ENCODE measurements at places on chromosomes 12 and 14. TPM values are rescaled to one million over a fixed set of nuclear protein-coding genes. Genes with fewer than 3 reads are reported as not detected.

DNA sequence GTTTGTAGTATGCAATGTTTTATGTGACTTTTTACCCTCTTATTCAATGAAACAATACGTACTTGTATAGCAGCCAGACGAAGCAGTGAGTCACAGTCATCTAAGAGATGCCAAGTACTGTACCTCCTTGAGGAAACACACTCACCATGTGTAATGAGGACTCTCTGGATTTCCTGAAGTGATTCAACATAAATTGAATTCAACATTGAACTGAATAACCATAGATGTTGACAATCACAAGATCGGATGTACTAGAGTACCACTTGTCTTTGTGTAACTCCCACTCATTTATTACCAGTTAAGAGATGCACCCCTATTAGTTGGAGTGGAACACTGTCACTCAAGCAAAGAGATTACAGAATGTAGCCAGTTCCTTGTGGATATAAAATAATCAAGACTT is 175.2 kb upstream of the HMGA2 start:
- H3K4me3 ChIP-seq: no peak overlapping the region
- H3K4me1 ChIP-seq: no peaks in the 10 kb centered on the region
- H3K27ac ChIP-seq: no peak overlapping the region
- no peaks in the 10 kb centered on the region for H3K36me3 ChIP-seq

DNA sequence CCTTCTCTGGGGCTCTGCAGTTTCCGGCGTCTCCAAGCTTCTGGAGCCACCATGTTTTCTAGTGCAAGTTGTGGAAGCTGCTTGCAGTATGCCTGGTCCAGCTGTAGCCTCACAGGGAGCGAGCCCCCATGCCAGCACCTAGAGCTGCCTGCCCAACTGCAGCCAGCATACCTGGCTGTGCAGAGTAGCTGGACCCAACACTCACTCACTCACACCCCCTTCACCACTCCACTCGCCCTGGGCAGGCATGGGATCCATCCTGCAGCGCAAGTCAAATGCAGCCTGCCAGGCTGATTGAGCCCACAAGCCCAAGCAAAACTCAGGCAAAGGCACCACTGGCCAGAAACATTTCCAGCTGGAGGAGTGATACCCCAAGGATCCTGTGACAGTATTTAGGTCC is 797.3 kb downstream of the SLC16A7 start:
- H3K27me3 ChIP-seq: no peaks in the 10 kb centered on the region
- H3K27ac ChIP-seq: no peak overlapping the region
- H3K4me3 ChIP-seq: no peak overlapping the region
- no peaks in the 10 kb centered on the region for H3K36me3 ChIP-seq
- no peaks in the 10 kb centered on the region for H3K4me1 ChIP-seq

DNA sequence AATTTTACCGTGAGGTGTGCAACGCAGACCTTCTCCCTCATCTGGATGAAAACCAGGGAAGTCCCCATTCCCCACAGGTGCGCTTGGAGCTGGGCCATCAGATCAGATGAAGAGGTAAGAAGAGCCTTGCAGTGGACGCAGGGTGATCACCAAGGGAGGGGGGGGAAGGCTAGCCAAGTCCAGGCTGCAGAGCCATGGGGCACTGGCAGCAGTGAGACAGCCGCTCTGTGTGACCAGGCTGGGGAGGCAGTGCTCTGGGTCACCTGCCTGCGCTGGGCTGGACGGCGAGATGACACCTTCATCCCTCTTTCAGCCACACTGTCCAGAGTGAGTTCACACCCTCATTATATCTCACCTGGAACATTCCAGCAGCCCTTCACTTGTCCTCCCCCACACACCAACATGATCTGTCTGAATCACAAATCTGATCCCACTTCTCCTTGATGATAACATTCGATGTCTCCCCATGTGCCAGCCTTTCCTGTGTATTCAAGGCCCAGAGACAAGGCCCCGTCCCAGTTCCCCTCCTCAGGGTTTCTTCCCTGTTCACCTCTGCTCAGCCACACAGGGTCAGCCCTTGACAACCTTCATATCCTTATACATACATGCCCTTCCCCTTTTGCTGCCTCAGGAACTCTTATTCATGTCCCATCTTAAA is 65.9 kb upstream of the VASH1 start:
- H3K36me3 ChIP-seq: no peaks in the 10 kb centered on the region
- no peak overlapping the region for H3K27ac ChIP-seq
- no peak for DNase-seq
- peaks cover 7% of the 10 kb centered on the region for H3K4me1 ChIP-seq
- H3K27me3 ChIP-seq: no peaks in the 10 kb centered on the region

DNA sequence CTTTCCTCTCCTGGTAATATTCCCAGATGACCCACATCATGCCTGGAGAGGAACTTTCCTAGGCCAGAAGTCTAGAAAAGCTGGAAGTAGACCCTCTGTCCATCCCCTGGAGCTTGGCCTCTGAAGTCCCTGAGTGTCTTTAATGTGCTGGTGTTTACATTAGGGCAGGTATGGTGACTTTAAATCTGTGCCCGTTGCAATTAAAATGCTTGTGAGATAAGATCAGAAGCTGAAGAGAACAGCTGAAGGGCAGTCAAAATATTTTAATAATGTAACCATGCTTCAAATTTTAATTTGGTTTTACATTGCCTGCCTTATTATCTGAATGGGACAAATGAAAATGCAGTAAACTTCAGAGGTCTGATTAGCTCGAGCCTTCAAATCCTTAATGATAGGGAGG is 1022.5 kb downstream of the BCL11B start:
- no peak for DNase-seq
- no peaks in the 10 kb centered on the region for H3K36me3 ChIP-seq
- H3K27me3 ChIP-seq: no peaks in the 10 kb centered on the region
- H3K27ac ChIP-seq: no peak overlapping the region
- H3K4me1 ChIP-seq: no peaks in the 10 kb centered on the region

DNA sequence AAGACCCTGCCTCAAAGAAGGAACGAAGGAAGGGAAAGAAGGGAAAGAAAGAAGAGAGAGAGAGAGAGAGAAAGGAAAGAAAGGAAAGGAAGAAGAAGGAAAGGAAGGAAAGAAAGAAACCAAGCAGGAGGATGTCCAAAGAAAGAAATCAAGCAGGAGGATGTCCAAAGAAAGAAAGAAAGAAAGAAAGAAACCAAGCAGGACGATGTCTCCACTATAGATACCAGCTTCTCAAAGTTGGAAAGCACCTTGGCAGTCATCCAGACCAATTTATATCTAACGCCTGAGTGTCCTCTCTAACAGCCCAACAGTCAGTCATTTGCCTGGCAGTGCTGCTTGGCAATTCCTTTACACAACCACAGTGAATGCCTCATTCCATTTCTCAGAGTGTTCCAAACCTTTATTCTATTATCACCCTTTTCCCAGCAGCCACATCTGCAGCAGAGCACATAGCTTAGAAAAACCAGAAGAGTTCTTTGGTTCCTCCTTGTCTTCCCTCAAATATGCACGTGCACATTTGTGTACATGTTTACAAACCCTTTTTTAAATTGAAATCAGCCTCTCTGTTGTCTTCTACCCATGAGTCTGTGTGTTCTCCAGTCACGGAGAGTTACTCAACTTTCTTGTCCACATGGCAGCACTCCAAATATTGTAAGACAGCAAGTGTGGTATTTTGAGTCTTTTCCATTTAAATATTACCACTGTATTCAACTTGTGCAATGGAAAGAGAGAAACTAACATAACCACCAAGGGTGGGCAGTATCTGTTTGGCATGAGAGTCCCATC is 138.4 kb downstream of the STXBP6 start:
- no peak overlapping the region for H3K27ac ChIP-seq
- H3K27me3 ChIP-seq: no peaks in the 10 kb centered on the region
- no peaks in the 10 kb centered on the region for H3K4me1 ChIP-seq
- DNase-seq: peak; percentile 19
- no peak overlapping the region for H3K4me3 ChIP-seq

DNA sequence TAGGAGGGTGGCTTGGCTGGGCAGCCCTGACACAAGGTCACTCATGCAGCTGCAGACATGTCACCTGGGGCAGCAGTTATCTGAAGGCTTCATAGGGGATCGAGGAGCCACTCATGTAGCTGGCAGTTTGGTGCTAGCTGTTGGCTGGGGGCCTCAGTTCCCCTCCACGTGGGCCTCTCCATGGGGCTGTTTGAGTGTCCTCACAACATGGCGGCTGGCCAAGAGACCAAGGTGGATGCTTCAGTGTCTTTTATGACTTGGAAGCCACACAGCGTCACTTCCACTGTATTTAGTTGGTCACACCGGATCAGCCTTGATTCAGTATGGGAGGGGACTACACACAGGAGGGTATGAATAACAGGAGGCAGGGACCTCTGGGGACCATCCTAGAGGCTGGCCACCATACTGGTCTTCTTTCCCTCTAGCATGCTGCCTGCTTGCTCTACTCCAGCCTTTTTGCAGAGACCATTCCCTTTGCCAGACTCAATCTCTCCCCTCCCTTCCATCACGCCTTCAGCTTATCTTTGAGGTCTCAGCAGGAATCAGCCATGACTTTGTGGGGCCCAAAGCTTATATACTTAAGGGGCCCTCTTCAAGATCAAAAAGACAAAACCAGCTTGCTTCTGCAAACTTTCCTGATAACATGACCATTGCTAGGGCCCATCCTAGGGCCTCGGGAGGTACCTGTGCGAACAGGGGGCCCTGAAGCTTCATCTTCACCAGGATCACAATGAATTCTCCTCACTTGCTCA is 53.4 kb downstream of the RPH3A start:
- H3K36me3 ChIP-seq: no peaks in the 10 kb centered on the region
- no peaks in the 10 kb centered on the region for H3K27me3 ChIP-seq
- no peaks in the 10 kb centered on the region for H3K4me1 ChIP-seq
- H3K27ac ChIP-seq: no peak overlapping the region
- H3K4me3 ChIP-seq: no peak overlapping the region
- DNase-seq: no peak

GRCh38 chr12:127767656-127768055 is 499.3 kb upstream of the TMEM132C start:
- no peak overlapping the region for H3K27ac ChIP-seq
- DNase-seq: no peak
- no peaks in the 10 kb centered on the region for H3K27me3 ChIP-seq
- no peak overlapping the region for H3K4me3 ChIP-seq

- no peaks in the 10 kb centered on the region for H3K36me3 ChIP-seq
- no peak overlapping the region for H3K27ac ChIP-seq
- H3K27me3 ChIP-seq: no peaks in the 10 kb centered on the region
- no peaks in the 10 kb centered on the region for H3K4me1 ChIP-seq
- no peak for DNase-seq
- H3K4me3 ChIP-seq: no peak overlapping the region
Measured at GRCh38 chr14:21891921-21892320, 218.3 kb upstream of the OR4E1 start.

DNA sequence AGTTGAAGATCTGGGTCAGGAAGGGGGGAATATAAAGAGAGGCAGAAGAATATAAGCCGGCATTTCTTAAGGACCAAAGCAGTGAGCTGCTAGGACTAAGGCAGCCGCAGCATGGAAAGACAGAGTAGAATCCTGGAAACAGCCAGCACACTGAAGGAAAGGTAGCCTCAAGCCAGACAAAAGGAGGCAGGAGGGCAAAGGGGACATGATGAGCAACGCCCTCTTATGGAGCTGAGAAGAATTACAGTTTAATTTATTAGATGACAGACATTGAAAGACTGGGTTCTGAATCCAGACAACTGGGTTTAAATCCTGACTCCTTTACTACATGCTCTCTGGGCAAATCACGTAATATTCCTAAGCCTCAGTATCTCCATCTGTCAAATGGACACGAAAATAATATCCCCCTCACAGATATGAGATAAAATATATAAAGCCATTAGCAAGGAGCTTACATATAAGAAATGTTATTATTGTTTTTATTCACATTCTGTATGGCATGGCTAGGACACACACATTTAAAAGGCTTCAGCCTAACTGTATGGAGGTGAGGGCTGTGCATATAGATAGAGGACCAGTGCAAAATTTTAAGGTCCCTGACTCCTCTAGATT is 8.1 kb upstream of the PCED1B start:
- H3K27me3 ChIP-seq: peaks cover 6% of the 10 kb centered on the region
- no peak for DNase-seq
- H3K4me3 ChIP-seq: no peak overlapping the region

DNA sequence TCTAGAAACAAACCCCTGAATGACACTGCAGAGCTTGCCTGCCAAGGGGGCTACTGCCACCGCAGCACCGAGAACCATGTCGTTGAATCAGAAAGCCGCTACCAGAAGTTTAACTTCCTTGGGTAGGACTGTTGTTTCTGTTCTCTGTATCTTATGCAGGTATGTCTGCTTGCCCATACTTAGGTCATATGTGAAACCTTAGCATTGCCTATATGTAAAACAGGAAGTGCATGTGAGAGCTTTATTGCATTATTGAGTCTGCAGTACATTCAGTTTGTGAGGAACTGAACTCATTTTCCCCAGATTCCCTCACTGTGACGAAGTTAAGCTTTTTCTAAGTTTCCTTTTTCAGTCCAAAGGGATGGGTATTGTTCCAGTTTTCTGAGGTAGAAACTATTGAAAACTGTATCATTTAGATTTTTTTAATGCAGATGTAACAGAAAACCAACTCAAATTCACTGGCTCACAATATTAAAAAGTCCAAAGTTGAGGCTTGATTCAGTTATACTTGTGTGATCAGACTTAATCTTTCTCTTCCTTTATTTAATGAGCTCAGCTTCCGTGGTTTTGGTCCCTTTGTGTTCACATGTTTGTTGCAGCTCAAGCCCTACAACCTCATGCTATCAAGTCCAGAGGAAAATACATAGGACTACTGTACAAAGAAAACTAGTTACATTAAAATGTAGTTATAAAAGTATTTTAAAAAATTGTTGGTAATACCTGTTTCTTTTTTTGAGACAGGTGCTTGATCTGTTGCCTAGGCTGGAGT is 6.9 kb downstream of the FBXO34 start:
- no peak for DNase-seq
- peaks cover 68% of the 10 kb centered on the region for H3K4me1 ChIP-seq
- peak overlapping the region; percentile 60 for H3K27ac ChIP-seq
- no peaks in the 10 kb centered on the region for H3K27me3 ChIP-seq
- no peaks in the 10 kb centered on the region for H3K36me3 ChIP-seq

- H3K27ac ChIP-seq: no peak overlapping the region
- H3K36me3 ChIP-seq: no peaks in the 10 kb centered on the region
- peaks cover 7% of the 10 kb centered on the region for H3K4me1 ChIP-seq
- no peak for DNase-seq
- H3K27me3 ChIP-seq: no peaks in the 10 kb centered on the region
Measured at GRCh38 chr12:64258576-64258975, 36.5 kb upstream of the KICS2 start.

GRCh38 chr14:66099931-66100330 is 386.2 kb upstream of the CCDC196 start:
- H3K36me3 ChIP-seq: no peaks in the 10 kb centered on the region
- H3K4me1 ChIP-seq: no peaks in the 10 kb centered on the region
- H3K4me3 ChIP-seq: no peak overlapping the region
- H3K27me3 ChIP-seq: no peaks in the 10 kb centered on the region

DNA sequence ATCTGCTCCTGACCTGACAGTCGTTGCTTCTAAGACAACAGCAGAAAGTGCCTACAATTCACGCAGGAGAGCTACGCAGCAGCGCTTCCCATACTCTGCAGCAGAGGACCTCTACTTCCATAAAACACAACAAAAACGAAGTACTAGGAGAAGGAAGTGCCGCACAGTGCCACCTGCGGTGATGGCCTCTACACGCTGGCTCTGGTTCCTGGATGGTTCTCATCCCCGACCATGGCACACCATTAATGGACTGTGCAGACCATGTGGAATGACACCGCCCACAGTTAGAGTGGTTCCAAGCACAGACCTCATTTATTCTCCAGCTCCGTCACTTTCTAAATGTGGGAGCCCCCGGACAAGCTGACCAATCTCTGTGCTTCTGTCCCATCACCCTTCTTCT is 28.3 kb downstream of the TPCN1 start:
- H3K27ac ChIP-seq: peak overlapping the region; percentile 99
- H3K27me3 ChIP-seq: no peaks in the 10 kb centered on the region
- H3K4me3 ChIP-seq: no peak overlapping the region

Gene LRTM2
- total RNA-seq: not detected

Gene RAPGEF3
- total RNA-seq: 17.0 TPM

Gene GALNT9
- not detected for total RNA-seq

Gene REP15
- 1.8 TPM for total RNA-seq

Gene SERPINA3
- total RNA-seq: 55.5 TPM

Gene NRIP2
- 1.3 TPM for total RNA-seq

Gene OLR1
- total RNA-seq: not detected

Gene DAO
- not detected for total RNA-seq

Data from gastrocnemius medialis (tissue), 4 donors.